ENCODE measurements at places on chromosomes 1 and 21.

- no peak for DNase-seq
These were observed 29.6 kb upstream of the WASF2 start for GRCh38 chr1:27519331-27520258.

- no peak for DNase-seq
These were observed 7.9 kb upstream of the AK5 start for GRCh38 chr1:77273891-77274290.

DNA sequence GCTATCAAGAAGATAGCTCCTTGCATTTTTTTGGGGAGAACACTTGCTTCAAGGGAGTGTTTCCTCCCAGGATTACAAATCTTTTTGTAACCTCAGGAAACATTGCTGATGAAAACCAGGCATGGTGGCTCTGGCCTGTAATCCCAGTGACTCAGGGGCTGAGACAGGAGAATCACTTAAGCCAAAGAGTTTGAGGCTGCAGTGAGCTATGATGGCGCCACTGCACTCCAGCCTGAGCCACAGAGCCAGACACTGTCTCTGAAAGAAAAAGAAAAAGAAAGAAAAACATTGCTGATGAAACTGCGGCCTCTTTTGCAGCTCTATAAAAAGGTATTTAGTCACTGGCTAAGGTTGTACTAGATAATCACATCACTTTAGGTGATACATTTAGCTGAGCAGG, 7.3 kb downstream of the RNU1-2 start:
- no peak for DNase-seq

GRCh38 chr1:238606457-238606856, 715.7 kb upstream of the ZP4 start:
- no peak for DNase-seq

DNA sequence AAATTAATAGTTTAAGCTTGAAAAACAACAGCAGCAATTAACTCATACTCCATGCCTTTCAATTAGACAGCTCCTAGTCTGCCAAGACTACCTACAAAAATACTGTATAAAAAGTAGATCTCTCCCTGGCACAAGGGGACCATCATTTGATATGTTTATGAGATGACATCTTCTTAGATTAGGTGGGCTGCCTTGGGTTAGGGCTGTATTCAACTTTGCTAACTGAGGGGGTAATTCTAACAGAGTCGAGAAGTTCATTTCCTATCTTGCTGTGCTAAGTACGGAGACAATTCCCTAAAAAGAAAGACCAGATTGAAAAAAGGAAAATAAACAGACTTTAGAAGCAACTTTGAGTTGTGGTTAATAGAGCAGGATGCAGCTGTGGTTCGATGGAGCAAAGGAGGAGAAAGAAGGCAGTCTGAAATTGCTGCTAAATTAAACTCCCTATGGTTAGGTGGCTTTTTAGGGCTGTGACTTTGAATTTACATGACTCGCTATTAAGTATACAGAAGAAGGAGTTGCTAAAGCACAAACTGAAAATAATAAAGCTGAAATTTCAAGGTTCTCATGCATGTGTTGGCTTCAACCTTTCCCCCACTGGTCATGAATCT, 75.4 kb downstream of the CDC7 start:
- DNase-seq: no peak

GRCh38 chr1:161510477-161510876, 5.2 kb downstream of the FCGR2A start:
- DNase-seq: no peak

- no peak for DNase-seq
These were observed 93.5 kb downstream of the NAV1 start for GRCh38 chr1:201632364-201632952.

DNA sequence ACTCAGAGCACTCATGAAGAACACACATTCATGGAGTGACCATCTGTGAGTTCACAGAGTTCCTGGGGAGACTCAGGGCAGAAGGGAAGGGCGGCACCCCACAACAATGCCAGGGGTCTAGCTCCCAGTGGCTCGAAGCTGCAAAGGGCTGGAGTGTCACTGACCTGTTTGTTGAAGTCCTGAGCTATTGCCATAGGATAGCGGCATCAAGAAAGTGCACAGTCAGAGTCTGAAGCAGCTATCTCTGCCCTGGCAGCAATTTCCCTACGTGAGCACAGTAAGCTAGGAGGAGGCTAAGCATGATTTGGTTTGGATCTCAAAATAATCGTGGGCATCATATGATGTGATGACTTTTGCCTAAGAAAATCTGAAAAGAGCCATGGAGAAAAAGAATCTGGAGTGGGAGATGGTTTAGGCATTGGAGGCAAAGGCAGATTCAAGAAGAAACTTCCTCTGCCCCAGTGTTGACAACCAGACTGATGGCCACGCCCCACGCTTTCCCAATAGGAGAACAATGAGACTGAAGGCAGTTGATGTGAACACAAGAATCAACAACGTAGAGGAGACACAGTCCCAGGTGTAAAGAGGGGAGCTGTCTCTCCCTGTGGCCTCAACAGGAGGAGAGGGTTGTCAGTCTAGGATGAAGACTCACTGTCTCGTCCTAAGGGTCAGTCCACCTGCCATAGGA, 100.0 kb upstream of the SLC25A33 start:
- DNase-seq: no peak

- DNase-seq: no peak
These were observed 270.1 kb downstream of the USH2A start for GRCh38 chr1:216153130-216153529.

DNA sequence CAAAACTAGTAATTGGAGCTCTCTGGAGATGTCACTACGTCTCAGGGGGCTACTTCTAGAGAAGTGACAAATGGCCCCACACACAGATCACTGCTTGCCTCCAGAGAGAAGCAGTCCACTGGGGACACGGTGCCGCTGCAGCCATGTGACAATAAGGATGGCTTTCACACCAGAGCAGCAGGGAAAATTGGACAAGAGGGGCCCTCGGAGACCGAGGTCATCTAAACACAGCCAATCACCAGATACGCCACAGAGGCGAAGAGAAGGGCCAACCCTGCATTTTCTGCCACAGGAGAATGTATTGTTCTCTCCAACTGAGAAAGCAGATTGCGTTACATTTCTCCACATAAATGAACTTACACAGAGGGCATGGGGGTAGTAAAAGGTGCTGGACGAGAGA, 51.2 kb upstream of the TIAM1 start:
- no peak for DNase-seq

DNA sequence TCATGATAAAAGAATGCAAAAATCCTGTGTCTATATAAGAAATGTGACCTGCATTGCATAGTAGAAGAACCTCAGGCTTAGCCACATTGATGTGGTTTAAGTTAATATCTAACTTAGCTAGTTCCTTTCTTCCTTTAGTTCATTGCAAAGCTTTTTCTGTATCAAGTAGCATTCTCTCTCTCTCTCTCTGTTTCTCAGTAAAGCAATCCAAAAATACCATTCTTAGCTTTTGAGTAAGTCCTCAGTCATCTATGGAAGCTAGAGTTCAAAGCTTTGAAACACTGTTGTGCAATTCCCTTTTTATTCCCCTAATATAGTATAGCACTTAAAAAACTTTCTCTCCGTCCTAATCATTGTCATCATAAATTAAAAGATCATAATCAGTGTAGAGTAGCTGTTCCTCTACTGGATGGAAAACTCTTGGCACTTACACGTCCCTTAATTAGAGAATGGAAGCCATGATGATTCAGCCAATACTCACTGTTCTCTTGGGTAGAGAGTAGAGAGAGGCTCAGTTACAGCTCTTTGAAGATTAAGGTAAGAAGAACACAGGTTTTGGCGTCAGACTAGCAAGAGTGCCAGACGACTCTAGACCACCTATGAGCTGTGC, 350.3 kb upstream of the LYPLAL1 start:
- no peak for DNase-seq

GRCh38 chr1:1578371-1578940, 3.8 kb upstream of the SSU72 start:
- no peak for DNase-seq

GRCh38 chr1:244264163-244264562, 187.5 kb downstream of the ADSS2 start:
- no peak for DNase-seq

- no peak for DNase-seq
These were observed 36.0 kb downstream of the EBNA1BP2 start for GRCh38 chr1:43135857-43136781.

GRCh38 chr1:34405266-34405959, 228.7 kb downstream of the C1orf94 start:
- DNase-seq: no peak

DNA sequence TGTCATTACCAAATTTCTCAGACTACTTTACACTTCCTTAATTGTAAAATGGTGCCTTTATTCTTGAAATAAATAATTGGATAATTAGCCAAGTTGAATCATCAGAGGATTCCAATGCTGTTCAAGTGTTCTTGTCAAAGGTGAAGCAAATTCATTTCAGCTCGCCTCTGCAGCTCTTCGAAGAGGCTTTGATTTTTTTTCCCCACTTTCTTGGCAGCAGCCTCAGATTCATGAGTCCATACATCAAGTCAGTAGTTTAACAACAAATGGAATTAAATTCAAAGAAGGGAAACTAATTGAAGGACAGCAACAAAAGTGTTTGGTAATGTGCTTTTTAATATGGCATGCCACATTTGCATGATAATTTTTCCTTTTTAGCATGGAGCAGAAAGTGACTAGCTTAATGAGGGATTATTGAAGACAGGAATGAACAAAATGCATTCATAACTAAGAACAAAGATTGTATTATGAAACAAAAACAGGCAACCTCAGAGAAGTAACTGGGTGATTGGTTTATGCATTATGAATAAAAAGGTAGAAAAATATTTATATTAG, 239.0 kb downstream of the USH2A start:
- no peak for DNase-seq

DNA sequence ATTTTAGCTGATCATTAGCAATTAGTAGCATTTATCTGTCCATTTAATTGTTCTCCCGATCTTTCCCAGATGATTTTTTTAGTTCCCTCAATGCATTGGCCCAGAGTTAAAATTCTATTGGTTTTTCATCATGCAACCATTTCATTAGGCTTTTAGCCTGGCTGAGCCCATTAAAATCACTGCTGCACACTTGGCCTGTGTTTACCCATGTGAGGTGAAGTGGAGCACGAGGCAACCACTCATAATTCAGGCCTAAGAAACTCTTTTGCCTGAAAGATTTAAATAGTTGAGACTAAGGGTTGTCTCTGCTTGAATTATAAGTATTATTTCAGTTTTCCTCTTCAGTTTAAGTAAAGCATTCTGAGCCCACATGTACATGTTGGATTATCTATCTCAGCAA, 889.0 kb upstream of the ADGRL4 start:
- DNase-seq: no peak

DNA sequence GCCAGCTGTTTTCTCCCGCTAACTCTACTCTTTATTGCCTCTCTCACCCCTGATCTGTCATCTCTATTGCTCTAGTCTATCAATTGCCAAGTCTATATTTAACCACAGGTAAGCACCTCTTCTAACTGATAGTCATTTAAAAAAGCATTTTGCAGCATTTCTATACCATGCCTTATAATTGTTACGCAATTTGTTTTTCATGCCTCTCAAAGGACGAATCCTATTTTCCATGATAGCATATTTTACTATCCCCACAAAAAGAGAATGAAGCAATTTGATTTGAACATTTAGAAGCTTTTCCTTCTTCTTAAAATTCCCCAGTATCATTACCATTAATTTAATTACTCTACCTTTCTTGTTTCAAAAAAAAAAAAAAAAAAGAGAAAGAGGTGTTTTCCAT, 432.8 kb upstream of the ZP4 start:
- no peak for DNase-seq

DNA sequence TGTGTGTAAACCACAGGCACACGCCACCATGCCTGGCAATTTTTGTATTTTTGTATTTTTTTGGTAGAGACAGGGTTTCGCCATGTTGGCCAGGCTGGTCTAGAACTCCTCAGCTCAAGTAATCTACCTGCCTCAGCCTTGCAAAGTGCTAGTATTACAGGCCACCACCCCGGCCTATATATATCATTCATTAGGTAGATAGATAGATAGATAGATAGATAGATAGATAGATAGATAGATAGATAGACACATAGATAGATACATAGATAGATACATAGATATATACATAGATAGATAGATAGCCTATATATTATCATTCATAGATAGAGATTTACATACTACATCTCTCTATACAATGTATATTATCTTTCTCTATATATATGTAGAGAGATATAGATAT, 46.0 kb downstream of the VANGL1 start:
- no peak for DNase-seq

DNA sequence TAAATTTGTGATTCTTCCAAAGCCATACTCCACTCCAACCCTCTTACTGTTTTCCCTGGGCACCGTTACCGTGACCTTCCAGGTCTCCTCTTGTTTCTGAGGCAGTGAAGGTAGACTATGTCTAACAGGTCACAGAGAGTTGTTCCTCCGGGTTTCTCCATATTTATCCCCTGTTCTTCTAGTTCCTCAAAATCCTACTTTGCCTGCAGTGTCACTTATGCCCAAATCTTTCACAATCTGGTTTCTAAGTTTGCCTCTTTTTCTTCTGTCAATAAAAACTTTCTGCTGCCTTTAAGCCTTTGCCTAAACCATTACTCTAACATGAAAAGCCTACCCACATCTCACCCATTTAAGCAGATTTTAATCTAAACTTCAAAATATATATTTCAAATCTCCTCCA, 87.7 kb downstream of the C4BPA start:
- no peak for DNase-seq

DNA sequence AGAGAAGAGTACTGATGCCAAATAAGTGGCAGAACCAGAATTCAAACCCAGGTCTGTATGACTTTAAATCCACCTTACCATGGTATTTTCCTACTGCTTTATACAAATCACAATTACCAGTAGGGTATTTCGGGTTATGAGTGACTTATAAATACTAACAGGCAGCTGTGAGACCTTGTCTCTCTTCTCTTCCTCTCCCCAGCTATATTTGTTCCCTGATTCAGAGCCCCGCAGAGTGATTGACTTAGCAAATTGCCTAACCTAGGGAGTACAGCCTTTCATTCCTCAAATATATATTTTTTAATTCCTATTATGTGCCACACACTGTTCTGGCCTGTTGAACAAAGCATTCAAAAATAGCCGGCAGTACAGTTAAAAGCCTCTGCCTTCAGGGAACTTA, 168.0 kb downstream of the CLEC20A start:
- no peak for DNase-seq

DNA sequence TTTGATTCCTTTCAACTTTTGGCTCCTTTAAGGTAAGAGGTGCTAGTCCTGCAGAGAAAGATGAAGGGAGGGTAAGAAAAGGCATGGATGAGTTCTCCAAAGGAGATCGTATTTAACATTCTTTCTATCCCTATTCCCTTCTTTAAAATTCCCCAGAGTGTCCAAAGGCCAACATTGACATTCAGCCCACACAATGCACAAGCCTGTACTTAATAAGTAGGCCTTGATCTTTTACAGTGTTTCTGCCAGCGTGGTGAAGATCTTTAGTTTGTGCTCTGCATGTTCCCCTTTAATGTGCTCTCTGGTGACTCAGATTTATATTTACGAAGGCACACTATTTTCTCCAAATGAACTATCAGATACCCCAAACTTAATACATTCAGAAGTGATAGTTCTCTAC, 582.5 kb upstream of the RGS18 start:
- no peak for DNase-seq

- no peak for DNase-seq
These were observed 37.7 kb downstream of the SH3BGR start for GRCh38 chr21:39489380-39489924.
